ENCODE measurements at places on chromosomes 7 and 10.

DNA sequence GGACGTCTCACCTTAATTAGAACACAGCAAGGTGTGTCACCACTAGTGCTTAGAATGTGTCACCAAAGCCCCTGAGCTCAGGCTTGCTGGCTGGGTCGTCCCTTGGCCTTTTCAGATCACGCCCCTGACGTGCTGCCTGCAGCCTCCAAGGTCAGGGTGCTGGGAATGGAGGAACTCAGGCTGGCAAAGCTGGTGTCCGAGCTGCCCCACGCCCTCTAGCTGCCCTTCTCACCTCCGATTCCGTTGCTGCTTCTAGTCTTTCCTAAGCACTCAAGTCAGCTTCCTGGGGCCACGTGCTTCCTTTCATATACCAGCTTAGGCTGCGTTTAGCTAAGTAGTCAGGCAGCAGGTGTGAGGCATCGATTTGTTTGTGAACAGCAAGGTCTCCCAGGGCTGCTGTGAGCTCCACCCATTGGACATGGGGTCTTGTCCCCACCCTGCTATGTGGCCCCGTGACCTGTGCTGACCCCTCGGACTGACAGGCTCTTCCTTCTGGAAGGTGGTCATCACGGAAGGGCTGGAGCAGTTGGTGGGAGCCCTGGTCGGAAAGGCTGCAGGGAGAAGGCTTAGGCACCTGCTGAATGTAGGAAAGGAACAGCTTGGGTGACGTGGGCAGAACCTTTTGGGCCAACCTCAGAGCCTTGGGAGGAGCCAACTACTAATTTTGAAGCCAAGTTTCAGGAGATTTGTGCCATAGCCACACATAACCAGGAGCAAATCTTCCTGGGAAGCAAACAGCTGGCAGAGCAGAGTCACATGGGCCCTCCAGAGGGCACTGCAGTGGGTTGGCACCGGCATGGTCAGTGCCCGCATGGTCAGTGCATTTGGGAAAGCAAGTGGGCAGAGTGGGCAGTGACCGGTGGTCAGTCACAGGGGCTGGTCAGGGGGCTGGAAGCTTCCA, 28.8 kb downstream of the VIPR2 start:
- peak; percentile 7 for DNase-seq

- no peak for DNase-seq
Measured at GRCh38 chr7:41162612-41163011, 540.3 kb downstream of the INHBA start.

DNA sequence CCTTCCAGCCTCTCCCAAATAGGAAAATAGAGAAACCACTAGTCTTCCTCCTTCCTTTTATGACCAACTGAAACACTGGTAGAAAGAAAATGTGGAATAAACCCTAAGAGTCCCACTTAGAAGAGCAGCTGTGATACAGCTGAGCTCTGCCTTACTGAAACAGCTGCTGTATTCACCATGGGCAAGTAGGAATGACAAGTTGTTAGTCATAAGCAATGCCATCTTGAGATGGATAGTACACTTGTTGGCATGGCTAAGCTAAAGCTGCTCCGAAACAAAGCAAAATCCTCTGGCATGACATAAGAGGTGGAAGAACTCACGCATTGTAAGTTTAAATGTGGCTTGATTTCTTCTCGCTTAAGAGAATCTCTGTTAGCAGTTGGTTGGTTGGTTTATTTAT, 48.3 kb upstream of the TMEM236 start:
- DNase-seq, result no peak

- DNase-seq, result no peak
Measured at GRCh38 chr7:27923642-27923980, 183.6 kb downstream of the TAX1BP1 start.

GRCh38 chr7:148480479-148481146, 110.0 kb upstream of the C7orf33 start:
- no peak for DNase-seq

DNA sequence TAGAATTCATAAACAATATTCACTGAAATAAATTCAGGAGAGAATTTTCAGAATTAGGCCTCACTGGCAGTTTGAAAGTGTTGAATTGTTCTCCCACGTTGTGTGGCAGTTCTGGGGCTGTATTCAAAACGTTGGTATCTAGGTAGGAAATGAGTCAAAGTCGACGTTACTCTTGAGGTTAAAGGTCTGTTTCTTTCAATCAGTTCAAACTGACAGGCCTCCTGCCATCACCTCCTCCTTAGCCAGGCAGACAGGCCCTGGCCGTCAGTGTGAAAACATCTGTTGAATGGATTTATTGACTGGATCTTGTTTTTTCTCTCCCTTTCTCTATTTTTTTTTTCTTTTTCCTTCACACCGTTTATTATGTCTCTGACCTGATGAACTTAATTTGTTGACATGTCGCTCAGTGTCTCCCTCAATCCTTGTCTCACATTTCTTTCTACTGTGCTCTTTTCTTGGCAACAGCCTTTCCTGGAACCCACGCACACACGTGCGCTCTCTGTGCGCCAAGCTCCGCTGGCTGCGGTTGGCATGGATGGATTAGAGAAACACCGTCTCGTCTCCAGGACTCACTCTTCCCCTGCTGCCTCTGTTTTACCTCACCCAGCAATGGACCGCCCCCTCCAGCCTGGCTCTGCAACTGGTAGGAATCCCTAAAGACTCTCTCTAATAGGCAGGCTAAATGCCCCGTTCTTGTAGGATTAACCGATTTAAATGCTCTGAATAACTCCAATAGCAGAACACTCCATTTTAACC, 231.7 kb downstream of the HDAC9 start:
- DNase-seq, result no peak

DNA sequence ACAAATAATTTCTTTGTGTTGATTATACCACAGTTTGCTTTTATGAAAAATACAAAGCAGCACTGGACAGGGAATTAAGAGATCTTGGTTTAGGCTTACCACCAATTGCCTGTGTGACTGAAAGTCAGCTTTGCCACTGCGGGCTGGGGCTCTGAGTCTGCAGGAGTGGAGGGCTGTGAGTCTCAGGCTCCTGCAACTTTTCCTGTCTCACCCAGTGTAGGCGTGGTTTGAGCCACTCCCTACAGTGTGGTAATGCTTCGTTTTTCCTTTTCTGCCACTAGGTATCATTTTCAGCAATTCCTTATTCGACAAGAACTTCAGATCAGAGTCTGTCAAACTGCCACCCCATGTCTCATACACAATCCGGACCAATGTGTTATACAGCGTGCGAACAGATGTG, 180.6 kb downstream of the ABCA13 start:
- DNase-seq, result no peak

- DNase-seq, result peak; percentile 93
Measured at GRCh38 chr7:129948877-129949291, 3.9 kb downstream of the UBE2H start.

DNA sequence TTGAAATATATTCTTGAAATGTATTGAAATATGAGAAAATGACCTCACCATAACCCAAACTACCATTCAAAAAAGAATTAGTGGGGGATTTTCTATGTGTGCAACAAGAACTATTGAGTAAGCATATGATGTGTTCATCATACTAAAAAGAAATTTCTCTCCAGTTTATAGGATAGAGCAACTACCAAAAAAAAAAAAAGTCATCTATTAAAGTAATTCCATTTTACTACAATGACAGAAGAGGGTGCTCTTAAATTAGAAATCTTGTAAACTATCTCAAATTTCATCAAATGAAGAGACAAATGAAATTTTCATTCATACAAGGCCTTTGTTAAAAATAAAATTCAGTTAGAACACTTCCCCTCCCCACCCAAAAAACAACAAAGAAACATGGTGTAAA, 195.4 kb upstream of the PLXDC2 start:
- no peak for DNase-seq

DNA sequence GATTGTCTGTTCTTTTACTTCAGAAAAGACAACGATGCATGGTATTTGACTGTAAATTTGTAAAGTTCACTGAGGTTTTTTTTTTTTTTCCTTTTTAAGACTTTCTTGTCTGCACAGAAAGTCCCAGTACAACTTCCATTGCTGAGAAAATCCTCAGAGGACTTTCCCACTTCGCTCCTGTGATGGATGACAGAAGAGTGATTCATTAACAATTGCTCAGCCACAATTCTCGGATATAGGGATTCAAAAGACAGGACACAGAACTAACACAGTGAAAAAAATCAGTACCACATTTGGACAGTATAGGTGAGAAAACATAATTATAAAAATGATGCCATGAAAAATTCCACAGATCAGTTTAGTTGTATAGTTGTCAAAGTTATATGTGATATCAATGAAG, 48.0 kb downstream of the SEC23IP start:
- no peak for DNase-seq

DNA sequence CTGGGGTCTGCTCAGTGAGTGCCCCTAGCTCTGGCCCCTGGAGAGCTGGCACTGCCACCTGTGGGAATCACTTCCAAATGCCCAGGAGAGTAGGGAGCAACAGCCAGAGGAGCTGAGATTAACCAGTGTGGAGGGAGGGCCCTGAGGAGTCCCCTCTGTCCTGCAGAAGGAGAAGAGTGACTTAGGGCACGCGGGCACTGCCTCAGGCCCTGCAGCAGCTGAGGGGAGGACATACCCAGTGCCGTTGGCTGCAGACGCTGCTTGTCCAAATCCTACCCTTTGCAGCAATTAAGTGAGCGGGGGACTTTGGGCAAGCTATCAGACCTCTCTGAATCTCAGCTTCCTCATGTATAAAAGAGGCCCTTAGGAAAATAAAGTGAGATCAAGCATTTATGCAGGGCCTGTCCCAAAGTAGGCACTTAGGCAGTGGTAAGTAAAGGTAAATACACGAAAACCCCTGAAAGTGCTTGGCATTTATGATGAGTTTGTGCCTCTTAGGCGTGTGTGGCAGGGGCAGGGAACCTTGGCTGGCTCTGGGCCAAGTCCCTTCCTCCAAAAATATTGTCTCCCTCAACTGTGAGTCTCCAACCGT, 16.9 kb downstream of the PRF1 start:
- peak; percentile 8 for DNase-seq

GRCh38 chr7:141275350-141275749, 201.5 kb downstream of the TMEM178B start:
- no peak for DNase-seq

DNA sequence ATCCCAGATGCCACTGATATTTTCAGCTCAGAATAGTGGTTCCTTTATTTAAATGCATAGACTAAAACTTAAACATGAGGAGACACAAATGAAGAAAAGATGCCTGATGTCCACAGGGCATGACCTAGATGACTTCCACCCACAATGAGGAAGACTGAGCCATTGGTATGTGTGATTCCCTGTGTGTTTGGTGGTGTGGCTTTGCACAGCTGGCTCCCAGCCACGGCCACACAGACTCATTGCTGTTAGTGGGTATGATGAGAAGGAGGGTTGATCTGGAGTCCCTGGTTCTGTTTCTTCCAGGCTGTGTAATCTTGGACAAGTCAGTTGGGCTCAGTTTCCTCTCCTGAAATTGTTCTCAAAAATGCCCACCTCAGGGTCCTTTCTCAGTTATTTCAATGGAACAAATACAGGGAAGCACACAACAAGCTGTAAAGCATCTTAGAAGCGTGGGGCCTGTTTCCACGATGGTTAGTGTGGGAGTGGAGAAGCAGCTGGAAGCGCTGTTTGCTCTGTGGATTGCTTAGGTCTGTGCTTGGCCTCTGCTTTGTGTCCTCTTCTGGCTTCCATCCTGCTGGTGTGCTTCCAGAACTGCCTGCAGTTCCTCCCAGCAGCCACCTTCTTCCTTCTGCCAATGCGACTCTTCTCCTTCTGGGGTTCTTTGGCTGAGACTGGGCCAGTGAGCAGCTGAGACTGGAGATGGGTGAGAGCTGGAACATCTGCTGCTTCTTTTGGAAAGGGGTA, 303.7 kb downstream of the BMPER start:
- DNase-seq, result no peak

- no peak for DNase-seq
Measured at GRCh38 chr10:34222359-34222758, 592.7 kb downstream of the PARD3 start.

DNA sequence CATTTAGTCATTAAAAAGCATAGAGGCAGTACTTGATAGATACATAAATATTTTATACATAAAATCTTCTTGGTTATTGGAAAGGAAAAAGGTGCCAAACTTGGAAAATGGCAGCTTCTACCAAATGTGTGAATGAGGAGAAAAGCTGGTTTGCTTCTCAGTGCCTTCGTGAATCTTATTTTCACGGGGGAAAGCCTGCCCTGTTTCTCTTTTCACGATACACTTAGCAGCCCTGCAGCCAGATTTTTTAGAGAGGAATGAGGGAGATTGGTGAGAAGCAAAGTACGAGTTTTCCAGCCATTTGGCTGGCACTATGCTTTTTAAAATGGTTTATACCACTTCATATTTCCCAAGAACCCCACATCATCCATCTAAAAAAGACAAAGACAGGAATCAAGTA, 22.9 kb upstream of the C1QL3 start:
- DNase-seq, result no peak
